ENCODE measurements at places on chromosomes 7 and 10. TPM values are rescaled to one million over a fixed set of nuclear protein-coding genes. Genes with fewer than 3 reads are reported as not detected.

The SNX10 gene
- 24.1 TPM for total RNA-seq

The TMEM254 gene
- 10.6 TPM for total RNA-seq

The HMX3 gene
- total RNA-seq: not detected

The MUC12 gene
- total RNA-seq: not detected

The CRCP gene
- total RNA-seq: 54.5 TPM

The CABCOCO1 gene
- total RNA-seq: 1.6 TPM

The IFIT1B gene
- not detected for total RNA-seq

The PRF1 gene
- total RNA-seq: not detected

The ASIC3 gene
- total RNA-seq: 2.5 TPM

The TMEM139 gene
- total RNA-seq: not detected

The SMARCD3 gene
- total RNA-seq: 154 TPM

The IFIT5 gene
- 32.9 TPM for total RNA-seq

The HOXA7 gene
- total RNA-seq: not detected

The INSYN2A gene
- 9.4 TPM for total RNA-seq

The ATOH7 gene
- 0.94 TPM for total RNA-seq

The OR2A5 gene
- total RNA-seq: not detected

The MAT1A gene
- not detected for total RNA-seq

The ECD gene
- total RNA-seq: 36.3 TPM

The TRIP6 gene
- total RNA-seq: 3.8 TPM

The UPK3B gene
- 0.63 TPM for total RNA-seq

The NPY4R gene
- not detected for total RNA-seq

All from parietal lobe (tissue), 2 donors.